ENCODE measurements at places on chromosomes 13 and 19.

- DNase-seq, result no peak
Measured at GRCh38 chr13:41455725-41456419, 1.5 kb upstream of the RGCC start.

DNA sequence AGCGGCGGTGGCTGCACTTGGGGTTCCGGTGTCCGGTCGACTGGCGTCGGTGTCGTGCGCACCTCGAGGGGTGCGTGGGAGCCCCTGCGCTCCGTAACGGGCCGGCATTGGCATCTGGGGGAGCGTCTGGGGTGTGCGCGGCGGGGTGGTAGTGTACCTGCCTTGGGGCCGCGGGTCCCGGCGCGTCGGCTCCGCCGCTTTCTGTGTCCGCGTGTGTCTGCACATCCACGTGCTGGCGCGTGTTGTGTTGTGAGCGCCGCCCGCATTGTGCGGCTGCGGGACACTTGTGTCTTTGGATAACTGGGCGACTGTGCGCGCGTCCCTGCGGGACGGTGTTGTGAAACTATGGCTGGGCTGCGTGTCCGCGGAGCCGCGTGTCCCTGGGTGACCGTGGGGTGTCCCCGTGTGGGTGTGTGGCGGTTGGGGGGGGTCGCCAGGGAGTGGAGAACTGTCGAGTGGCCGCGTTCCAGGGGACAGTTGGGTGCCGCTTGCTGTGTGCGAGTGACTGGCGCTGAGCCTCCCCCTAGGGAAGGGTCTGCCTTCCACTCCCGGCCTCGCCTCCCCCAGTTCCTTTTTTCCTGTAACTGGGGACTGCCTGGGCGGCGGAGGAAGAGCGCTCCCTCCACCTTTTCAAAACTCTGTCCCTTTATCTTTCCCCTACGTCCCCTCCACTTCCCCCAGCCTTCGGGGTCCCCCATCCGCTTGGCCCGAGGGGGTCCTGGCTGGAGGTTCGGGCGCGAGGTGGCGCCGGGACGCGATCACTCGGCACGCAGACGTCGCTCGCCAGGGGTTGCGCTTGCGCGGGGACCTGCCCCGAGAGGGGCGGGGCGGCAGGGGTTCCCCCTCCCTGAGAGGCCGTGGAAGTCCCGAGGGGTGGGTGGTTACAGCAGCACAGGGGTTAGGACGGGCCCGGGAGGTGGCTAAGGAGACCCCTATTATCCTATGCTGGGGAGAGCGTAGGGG is 5.7 kb upstream of the NFIC start:
- peak; percentile 61 for DNase-seq

- DNase-seq, result no peak
Measured at GRCh38 chr13:77274126-77274525, 52.8 kb downstream of the MYCBP2 start.

DNA sequence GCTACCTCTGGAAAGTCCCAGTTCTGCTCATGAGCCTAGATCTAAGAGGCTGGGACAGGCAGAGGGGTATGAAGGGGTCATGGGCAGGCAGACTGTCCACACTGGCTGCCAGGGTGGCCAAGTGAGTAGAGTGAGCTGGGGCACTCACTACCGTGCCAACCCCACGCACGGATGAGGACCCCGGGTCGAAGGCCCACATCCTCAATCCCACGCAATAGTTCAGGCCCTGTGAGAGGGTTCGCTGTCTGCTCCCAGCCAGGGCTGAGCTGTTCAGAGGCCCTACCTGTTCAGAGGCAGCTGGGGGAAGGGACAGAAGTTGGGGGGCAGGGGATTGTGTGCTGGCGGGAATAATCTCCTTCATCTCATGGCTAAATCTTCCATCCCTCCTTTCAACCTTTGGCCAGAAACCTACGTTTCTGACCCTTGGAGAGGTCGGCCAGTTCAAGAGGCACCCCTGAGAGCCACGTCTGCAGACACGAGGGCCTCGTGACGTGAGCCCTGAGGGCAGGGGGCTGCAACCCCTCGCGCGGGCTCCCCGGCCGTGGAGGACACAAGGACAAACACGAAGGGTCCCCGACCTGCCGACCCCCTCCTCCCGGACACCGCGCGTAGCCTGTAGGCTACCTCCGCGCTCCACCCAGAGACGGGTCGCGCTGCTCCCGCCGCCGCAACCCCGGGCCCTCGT is 1.0 kb upstream of the RPS5 start:
- no peak for DNase-seq

GRCh38 chr19:50567882-50568727 is at the start of gene LRRC4B:
LRRC4B (minus strand) TSS chr19:50568435; CDS start chr19:50548838, 19,597 bp downstream.
- DNase-seq, result no peak

- no peak for DNase-seq
Measured at GRCh38 chr13:25927363-25927762, 124.5 kb downstream of the SHISA2 start.

DNA sequence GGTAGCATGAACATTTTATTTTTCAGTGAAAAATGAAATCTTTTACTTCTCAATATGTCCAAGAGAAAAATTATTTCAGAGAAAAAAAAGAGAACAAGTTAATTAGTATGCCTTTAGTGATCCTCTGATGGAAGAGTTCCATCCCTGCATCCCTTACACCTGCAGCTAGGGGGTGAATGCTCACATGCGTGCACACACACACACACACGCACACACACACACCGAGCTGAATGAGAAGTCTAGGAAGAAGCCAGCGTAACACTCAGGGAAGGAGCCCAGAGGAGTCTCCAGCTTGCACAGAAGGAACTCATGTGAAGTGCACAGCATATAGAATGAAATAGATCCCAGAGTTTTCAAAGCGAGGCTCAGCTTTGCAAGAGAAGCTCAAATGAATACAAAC is 510.5 kb downstream of the IRS2 start:
- DNase-seq, result no peak

GRCh38 chr13:34667286-34668218 is 274.5 kb upstream of the NBEA start:
- no peak for DNase-seq

GRCh38 chr13:21936674-21937073 is 265.8 kb downstream of the FGF9 start:
- no peak for DNase-seq

- no peak for DNase-seq
Measured at GRCh38 chr13:102033386-102033785, 368.5 kb downstream of the FGF14 start.

- DNase-seq, result no peak
Measured at GRCh38 chr19:42291435-42291810, 10.5 kb upstream of the PRR19 start.

DNA sequence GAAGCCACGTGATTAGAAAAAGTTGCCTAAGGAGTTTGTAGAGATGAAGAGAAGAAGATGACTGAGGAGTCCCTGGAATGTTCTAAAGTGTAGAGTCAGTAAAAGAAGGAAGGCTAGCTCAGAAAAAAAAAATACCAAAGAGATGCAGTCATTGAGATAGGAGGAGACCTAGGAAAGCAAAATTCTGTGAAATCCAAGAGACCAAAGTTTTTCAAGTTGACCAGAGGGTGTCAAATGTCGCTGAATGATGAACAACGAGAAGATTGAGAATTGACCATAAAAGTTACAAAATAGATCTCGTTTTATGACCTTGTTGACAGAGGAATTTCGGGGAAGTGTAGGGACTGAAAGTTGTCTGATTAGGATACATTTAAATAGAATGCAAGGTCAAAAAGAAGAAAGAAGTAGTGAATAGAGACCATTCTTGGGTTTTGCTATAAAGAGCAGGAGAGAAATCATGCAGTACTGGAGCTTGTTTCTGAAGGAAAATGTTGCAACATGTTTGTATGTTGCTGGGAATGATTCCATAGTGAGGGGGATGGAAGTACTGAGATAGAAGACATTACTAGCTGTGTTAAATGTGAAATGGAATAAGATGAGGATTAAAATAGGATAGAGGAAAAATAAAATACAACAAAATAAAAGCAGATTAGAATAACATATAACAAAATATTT is 30.2 kb upstream of the HTR2A start:
- no peak for DNase-seq

DNA sequence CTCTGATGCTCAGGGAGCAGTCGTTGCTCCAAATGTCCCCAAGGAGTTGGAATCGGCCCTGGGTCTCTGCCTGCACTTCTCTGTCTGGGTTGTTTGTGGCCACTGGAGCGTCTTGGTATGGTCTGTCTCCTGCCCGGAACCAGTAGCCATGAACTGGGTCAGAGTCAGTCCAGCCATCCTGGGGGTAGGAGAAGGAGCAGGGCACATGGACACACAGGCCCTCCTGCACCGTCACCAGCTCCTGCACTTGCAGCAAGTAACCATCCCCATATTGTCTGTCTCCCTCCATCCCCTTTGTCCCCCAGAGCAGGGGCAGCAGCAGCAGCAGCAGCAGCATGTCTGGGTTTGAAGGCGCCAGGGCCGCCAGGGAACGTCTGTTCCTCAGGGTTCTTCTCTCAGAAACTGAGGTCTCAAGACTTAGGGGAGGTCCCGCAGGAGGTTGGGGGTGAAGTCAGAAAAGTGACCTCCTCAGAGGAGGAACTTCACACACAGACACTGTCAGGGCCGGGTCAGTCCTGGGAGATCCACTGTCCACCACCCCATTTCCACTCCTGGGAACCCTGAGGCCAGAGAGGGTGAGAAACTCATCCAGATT is at the start of gene SIGLEC8:
Gene SIGLEC8, minus strand, starts transcription at position 404 of the 595 bp plus-strand sequence. Its CDS starts 67 bp downstream, at position 337.
- DNase-seq, result no peak

GRCh38 chr13:66745307-66745706 is 484.8 kb downstream of the PCDH9 start:
- DNase-seq, result no peak

- DNase-seq, result no peak
Measured at GRCh38 chr19:58450856-58451357, 515 bp upstream of the ZNF324B start.

DNA sequence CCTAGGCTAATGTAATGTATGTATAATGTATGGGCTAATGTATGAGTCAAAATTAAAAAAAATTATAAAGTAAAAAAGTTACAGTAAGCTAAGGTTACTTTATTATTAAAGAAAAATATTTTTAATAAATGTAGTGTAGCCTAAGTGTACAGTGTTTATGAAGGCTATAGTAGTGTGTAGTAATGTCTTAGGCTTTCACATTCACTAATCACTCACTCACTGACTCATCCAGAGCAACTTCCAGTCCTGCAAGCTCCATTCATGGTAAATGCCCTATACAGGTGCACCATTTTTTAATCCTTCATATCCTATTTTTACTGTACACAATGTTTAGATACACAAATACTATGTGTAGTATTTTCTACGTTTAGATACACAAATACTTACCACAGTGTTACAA is 1.8 kb upstream of the TMEM272 start:
- no peak for DNase-seq

GRCh38 chr19:57282011-57282643 is 1.8 kb downstream of the ZNF460 start:
- peak; percentile 13 for DNase-seq

DNA sequence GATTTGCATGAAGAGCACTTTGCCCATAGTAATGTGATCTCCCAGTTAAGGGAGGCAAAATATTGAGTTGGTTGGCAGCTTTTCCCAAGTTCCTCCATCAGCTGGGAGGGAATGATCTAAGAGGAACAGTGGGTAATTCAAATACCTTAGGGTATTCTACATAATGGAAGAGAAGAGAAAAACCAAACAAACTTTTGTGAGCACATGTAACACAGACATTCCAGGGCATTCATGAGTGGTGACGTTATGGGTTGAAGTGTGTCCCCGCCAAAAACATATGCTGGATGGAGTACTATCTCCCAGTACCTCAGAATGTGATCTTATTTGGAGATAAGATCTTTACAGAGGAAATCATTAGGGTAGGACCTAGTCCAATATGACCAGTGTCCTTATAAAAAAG is 220.1 kb downstream of the FOXO1 start:
- no peak for DNase-seq

DNA sequence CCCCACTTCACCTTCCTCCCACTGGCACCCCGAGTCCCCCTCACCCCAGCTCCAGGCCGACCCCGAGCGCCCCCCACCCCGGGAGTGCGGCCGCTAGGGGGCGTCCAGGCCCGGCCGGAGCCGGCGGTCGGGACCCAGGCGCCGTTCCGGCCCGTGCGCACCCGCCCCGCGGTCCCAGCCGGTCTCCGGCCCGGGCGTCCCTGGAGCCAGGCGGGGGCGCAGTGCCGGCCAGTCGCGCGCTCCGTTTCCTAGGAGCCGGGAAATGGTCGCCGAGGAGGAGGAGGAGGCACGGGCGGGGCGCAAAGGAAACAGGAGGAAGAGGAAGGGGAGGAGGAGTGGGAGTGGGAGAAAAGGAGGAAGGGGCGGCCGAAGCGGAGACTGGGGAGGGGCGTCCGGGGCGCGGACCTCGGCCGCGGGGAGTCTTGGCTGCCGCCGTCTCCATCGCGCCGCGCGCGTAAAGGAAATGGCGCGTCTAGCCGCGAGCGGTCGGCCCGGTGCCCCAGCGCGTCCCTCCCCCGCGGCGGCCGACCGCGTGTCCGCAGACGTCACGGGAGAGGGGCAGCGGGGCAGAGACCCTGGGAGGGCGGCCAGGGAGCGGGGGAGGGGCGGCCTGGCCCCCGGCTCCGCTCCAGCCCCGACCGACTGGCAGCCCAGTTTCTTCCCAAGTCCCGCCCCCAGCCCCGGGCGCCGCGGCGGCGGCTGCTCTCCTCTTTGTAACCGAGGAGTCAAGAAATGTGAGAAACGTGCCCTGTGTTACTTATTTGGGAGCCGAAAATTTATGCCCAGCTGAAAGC is 1.1 kb upstream of the KCTD15 start:
- peak; percentile 25 for DNase-seq

DNA sequence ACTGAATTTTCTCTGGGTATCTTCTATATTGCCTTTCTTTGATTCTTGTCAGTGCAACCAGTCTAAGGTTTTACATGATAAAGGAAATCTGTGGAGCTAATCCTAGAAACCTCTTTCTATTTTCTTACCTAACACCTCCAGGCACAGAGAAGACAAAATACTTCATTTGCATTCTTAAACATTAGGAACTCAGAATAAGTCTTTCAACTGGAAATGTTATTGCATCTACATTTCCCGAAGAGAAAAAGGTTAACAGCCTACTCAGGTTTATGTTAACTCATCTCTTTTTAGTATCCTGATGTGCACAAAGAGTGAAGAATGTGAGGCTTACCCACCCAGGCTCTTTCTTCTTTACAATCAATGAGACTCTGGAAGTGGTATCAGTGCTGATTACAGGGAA is 106.7 kb downstream of the PCCA start:
- DNase-seq, result no peak

GRCh38 chr19:51735759-51736449 is 12.1 kb upstream of the HAS1 start:
- DNase-seq, result no peak

DNA sequence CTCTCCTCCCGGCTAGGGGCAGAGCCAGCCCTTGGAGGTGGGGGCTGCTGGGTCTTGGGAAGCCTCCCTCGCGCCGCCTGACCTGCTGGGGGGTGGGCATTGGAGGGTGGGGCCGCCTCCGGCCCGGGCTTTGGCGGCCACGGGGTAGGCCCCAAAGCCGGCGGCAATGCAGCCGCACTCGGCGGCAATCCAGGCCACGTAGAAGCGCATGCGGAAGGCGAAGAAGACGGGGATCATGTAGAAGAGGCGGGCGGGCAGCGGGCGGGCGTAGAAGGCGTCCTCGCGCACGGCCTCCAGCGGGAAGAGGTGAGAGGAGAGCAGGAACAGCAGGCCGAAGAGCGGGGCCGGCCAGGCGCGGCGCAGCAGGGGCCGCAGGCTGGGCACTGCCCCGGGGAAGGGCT is 7.7 kb upstream of the TMC4 start:
- DNase-seq, result no peak

Data from stimulated activated CD4-positive, alpha-beta T cell treated with anti-CD3 and anti-CD28 coated beads, Interleukin-15, amount 100 ng/mL, for 48 hours (primary cell).